ENCODE measurements at places on chromosomes 2 and 18.

- no peak for DNase-seq
Measured at GRCh38 chr2:203072371-203072770, 57.7 kb downstream of the NBEAL1 start.

DNA sequence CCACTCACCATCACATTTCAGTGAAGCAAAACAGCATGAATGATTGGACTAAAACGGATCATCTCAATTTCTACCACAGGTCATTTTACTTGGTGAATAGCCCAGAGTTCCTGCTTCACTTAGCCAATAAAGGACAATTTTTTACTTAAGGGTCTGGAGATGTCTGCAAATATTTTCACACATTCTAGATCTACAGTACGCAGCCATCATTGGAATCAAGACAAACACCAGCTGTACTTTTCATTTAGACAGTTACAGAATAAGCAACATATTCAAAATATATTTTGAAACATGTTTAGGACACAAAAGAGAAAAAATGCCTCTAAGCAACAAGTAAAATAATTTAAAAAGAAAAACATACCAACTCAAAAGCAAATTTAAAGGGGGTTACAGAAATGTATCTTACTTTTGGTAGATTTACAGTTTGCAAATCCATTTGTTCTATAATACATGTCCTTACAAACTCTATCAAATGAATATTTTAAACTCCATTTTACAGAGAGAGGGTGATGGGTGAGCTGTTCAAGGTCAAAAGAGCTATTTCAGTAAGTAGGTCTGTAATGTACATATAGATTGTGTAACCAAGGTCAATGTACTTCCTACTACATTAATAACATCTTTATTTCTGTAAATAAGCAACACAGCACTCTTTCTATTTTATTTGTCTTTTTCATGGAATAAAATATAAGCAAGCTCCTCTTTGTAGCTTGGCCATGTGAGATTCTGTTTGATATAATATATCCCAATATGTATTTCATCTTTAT lies 13.4 kb downstream of the PPP1R1C start:
- no peak for DNase-seq

DNA sequence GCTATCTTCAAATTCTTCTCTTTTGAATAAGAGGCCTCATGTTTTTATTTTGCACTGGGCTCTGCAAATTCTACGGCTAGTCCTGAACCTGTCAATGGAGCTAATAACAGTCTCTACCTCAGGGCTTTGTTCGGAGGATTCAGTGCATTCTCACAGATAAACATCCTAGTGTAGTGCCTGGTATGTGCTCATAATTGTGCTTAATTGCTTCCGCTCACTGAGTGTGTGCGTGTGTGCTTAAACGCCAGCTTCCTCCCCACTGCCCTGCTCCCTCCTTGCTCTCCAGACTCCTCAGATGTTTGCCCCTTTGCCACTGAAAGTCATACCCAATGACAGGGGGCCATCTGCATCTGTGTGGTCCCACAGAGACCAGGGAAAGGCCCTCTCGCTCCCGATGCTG lies 6.7 kb downstream of the GYPC start:
- DNase-seq: no peak

DNA sequence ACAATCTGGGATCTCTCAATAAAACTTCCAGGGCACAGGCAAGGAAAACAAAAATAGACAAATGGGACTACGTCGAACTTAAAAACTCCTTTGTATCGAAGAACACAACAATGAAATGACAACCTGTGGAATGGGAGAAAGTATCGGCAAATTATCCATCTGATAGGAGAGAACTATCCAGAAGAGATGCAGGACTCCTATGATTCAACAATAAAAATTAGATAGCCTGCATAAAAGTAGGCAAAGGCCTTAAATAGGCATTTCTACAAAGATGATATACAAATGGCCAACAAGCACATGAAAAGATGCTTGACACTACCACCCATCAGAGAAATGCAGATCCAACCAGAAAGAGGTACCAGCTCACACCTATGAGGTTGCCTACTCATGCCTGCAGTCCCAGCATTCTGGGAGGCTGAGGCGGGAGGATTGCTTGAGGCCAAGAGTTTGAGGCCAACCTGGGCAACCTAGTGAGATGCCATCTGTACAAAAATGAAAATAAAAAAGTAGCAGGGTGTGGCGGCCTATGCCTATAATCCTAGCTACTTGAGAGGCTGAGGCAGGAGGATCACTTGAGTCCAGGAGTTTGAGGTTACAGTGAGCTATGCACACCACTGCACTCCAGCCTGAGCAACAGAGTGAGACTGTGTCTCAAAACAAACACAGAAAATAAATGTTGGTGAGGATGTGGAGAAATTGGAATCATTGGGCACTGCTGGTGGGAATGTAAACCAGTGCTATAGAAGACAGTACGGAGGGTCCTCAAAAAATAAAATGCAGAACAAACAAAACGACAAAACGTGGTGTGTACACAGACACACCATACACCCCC lies 21.6 kb downstream of the TWIST2 start:
- DNase-seq: no peak

GRCh38 chr2:26696351-26696816 lies 3.9 kb downstream of the KCNK3 start:
- DNase-seq: no peak

All from stimulated activated naive CD8-positive, alpha-beta T cell treated with anti-CD3 and anti-CD28 coated beads, Interleukin-15, Interleukin-2, amounts not matched to agents 100 U/mL and 50 U/mL, for 24 hours (primary cell).